ENCODE measurements at places on chromosomes 16 and 17.

DNA sequence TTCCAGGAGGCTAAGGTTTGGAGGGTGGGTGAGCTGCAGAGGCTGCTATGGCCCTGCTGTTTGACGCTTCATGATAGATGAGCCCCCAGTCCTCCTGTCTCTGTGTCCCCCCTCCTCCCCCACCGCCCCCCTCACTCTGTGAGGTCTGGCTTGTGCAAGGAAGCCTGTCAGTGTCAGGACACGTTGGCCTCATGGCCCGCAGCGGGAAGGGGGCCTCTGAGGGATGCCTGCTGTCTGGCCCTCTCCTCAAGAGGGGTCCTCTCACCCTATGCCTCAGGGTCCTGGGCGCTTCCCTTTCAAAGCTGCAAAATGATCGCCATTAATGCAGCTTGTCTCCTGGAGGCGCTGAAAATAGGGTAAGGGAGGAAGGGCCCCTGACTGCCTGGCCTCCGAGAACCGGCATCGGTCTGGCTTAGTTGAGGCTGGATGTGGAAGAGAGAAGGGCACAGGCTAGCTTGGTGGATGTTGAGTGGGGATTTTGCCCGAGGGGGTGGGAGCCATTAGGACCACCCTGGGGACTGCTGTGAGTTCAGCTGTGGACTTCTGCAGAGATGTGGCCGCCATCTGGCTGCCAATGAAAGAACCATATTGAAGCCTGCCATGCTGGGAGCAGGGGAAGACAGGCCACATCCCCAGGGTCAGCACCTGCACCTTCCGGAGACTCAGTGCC, 14.8 kb upstream of the GOSR2 start:
- no peak for DNase-seq

GRCh38 chr17:36722121-36722902, 120.9 kb downstream of the MRM1 start:
- peak; percentile 90 for DNase-seq

DNA sequence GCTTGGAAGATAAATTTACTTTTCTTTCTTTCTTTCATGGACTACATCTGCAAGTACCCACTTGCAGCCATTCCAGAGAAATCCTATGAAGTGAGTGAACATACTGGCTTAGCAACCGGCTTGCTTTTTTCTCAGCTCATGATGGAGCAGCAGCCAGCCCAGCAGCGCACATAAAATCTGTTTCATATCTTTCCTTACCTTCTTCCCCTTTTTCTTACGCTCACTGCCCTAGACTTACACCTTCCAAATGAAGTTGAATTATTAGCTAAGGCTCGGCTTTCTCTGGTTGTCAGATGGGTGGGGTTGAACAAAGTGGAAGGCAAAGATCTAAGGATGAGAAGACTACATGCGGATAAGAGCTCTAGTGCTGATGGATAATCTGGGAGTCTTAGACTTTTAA, 13.9 kb upstream of the ABCA8 start:
- DNase-seq, result no peak

GRCh38 chr17:7987112-7987893, 15.1 kb upstream of the GUCY2D start:
- no peak for DNase-seq

- DNase-seq, result no peak
Measured at GRCh38 chr16:47481698-47482374, 20.7 kb downstream of the PHKB start.

GRCh38 chr16:78290395-78290794, 190.9 kb downstream of the WWOX start:
- no peak for DNase-seq

- no peak for DNase-seq
Measured at GRCh38 chr16:69924777-69925191, 26.4 kb upstream of the CLEC18A start.

DNA sequence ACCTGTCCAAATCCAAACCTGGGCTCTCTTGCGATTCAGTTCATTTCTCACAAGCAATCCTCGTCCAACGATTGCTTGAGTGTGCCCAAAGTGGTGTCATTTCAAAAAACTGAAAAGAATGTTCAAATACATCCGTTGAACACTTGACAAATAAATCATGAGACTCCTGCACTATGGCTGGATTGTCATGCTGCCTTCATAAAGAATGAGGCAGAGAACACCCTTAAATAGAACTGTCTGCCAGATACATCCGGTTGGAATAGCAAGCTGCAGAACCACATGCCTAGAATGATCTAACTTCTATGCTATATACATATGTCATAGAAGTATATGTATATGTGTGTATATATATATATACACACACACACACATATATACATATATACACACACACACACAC, 55.4 kb upstream of the HAPSTR1 start:
- DNase-seq, result no peak

- no peak for DNase-seq
Measured at GRCh38 chr16:22014271-22014873, 6.5 kb downstream of the MOSMO start.
